ENCODE measurements at places on chromosomes 1 and 21. TPM values are rescaled to one million over a fixed set of nuclear protein-coding genes. Genes with fewer than 3 reads are reported as not detected.

Gene KRTAP22-1
- total RNA-seq, result not detected

Gene NLRP3
- 0.23 TPM for total RNA-seq

Gene F13B
- total RNA-seq, result 1.3 TPM

Gene PRDM16
- total RNA-seq, result not detected

Gene CENPF
- total RNA-seq, result 64.5 TPM

Gene PEX19
- total RNA-seq, result 27.2 TPM

Gene DCDC2B
- total RNA-seq, result not detected

Gene MATN1
- not detected for total RNA-seq

Gene SIK1
- total RNA-seq, result not detected

Gene UTS2
- total RNA-seq, result not detected

Gene IGSF9
- not detected for total RNA-seq

Gene CREG1
- total RNA-seq, result 65.3 TPM
